Activated CD4-positive, alpha-beta T cell treated with anti-CD3 and anti-CD28 coated beads for 36 hours (primary cell): ENCODE measurements at places on chromosomes 11 and 22. TPM values are rescaled to one million over a fixed set of nuclear protein-coding genes. Genes with fewer than 3 reads are reported as not detected.

DNA sequence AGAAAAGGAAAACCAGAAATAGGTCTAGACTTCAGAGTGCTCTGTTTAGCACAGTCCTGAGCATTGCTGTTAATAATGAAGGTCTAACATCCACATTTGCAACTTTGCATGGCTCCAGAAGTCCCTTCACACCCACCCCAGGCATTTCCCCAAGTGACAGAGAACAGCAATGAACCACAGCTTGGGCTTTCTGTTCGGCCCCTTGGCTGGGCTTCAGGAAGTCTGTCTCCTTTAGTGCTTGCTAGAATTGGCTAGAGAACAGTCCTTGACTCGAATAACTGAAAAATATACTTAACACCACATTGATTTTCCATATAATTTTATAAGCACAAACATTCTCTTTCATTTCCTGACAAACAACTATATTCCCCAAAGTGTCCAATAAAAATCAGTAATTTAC lies 29.3 kb upstream of the TENM4 start:
- no peaks in the 10 kb centered on the region for H3K4me1 ChIP-seq
- no peaks in the 10 kb centered on the region for H3K36me3 ChIP-seq
- no peak overlapping the region for H3K4me3 ChIP-seq
- H3K27ac ChIP-seq = no peak overlapping the region
- DNase-seq = no peak

DNA sequence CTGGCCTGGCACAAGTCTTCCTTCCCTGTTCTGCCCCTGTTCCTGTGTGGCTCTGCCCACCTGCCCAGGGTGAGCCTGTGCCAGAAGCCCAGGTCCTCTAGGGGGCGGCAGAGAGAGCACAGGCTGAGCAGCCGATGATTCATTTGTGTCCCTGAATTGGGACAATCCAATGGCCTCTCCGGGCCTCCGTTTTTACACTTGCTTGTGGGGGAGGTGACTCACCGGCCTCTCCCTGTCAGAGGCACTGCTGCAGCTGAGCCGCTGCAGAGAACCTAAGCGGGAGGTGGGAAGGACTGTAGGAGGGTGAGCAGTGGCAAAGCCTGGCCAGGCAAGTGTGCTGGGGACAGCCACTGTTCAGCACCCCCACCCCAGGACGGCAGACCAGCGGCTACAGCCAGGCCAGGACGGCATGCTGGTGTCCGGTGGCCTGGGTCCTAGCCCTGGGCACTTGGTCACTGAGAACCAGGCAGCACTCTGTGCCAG lies 65.2 kb upstream of the LMO1 start:
- no peak overlapping the region for H3K4me3 ChIP-seq
- H3K36me3 ChIP-seq = no peaks in the 10 kb centered on the region
- peak; percentile 92 for DNase-seq
- H3K27me3 ChIP-seq = peaks cover 8% of the 10 kb centered on the region
- H3K4me1 ChIP-seq = peaks cover 3% of the 10 kb centered on the region

GRCh38 chr11:70468256-70469195 lies 70.2 kb downstream of the CTTN start:
- H3K27ac ChIP-seq = no peak overlapping the region
- H3K4me1 ChIP-seq = no peaks in the 10 kb centered on the region
- H3K27me3 ChIP-seq = peaks cover 2% of the 10 kb centered on the region

DNA sequence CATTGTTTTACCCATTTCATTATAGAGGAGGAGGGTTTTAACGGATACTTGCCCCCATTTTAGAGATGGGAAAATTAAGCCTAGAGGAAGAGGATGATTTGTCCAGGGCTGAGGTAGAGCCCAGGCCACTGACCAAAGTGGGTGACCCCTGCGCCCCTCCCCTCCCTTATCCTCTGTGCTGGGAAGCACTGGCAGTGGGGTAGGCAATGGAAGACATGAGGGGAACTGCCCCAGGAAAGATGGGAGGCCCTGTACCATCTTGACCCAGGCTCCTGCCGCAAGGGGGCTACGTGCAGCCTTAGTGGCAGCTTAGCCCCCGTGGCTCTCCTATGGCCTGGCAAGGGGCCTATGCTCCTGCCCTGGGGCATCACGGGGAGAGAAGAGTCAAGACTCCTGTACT lies 76.4 kb upstream of the MYOD1 start:
- H3K27me3 ChIP-seq = peaks cover 14% of the 10 kb centered on the region
- H3K27ac ChIP-seq = no peak overlapping the region
- H3K4me3 ChIP-seq = no peak overlapping the region
- no peaks in the 10 kb centered on the region for H3K36me3 ChIP-seq
- no peaks in the 10 kb centered on the region for H3K4me1 ChIP-seq

GRCh38 chr11:11620173-11620920 lies 1.5 kb downstream of the GALNT18 start:
- peak; percentile 46 for DNase-seq
- peaks cover 5% of the 10 kb centered on the region for H3K4me1 ChIP-seq
- H3K36me3 ChIP-seq = no peaks in the 10 kb centered on the region
- H3K27ac ChIP-seq = no peak overlapping the region
- H3K4me3 ChIP-seq = peak overlapping the region; percentile 80
- peaks cover 37% of the 10 kb centered on the region for H3K27me3 ChIP-seq

GRCh38 chr22:22788460-22789037 lies 99.1 kb upstream of the IGLL5 start:
- H3K36me3 ChIP-seq = no peaks in the 10 kb centered on the region
- no peak overlapping the region for H3K27ac ChIP-seq
- H3K27me3 ChIP-seq = no peaks in the 10 kb centered on the region
- H3K4me1 ChIP-seq = peaks cover 45% of the 10 kb centered on the region

The NAALADL1 gene
- total RNA-seq = 11.7 TPM

DNA sequence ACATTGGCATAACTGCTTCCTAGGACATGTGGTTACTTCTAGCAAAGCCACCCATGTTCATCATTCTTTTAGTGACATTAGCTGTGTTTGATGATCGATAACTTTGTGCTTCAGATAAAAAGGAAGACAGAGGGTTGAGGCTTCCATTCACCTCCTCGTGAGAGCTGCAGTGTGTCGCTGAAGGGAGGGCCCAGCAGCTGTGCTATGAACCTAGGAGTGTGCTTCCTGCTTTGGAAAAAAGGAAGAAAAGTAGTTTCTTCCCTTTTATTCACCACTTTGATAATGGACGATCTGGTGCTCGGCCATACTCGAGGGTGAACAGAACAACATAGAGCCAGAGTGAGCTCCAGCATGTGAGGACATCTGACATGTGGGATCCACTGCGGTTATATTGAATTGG lies 6.1 kb upstream of the RFPL2 start:
- H3K4me1 ChIP-seq = no peaks in the 10 kb centered on the region
- H3K27ac ChIP-seq = no peak overlapping the region
- no peaks in the 10 kb centered on the region for H3K27me3 ChIP-seq
- H3K4me3 ChIP-seq = no peak overlapping the region
- no peak for DNase-seq
- no peaks in the 10 kb centered on the region for H3K36me3 ChIP-seq

The ABTB2 gene
- total RNA-seq = 1.2 TPM

The CCDC15 gene
- total RNA-seq = 6.7 TPM

The NEAT1 gene
- 569 TPM for total RNA-seq

DNA sequence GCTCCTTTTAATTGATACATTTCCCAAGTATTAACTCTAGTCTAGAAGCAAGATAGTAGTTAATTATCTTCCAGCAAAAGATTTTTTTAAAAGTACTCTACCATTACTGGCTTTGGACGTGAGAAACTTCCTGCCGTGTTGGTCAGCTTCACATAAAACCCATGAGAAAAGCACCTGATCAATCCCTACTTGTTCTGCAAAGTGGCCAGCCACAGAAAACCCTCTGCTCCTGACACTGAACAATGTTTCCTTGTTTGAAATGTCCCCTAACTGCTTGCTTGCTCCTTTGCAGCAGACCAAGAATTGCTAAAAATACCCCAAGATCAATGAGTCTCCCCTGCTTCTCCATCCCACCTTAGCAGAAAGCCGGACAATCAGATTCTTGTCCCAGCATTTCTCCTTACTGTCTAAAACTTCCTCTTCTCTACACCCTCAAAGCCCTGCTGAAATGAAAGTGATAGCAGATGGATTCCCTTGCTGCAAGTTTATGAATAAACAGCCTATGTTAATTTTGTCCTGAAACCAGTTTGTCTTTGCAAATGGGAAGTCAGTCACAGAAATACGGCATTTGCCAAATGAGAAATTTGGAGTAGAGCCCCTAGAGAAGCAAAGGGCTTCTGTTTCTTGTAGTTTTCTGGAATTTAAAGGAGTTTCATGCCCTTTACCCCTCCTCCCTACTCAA lies 207.1 kb upstream of the ARHGAP20 start:
- no peaks in the 10 kb centered on the region for H3K27me3 ChIP-seq
- peaks cover 4% of the 10 kb centered on the region for H3K4me1 ChIP-seq
- H3K4me3 ChIP-seq = no peak overlapping the region
- no peak for DNase-seq
- no peak overlapping the region for H3K27ac ChIP-seq

DNA sequence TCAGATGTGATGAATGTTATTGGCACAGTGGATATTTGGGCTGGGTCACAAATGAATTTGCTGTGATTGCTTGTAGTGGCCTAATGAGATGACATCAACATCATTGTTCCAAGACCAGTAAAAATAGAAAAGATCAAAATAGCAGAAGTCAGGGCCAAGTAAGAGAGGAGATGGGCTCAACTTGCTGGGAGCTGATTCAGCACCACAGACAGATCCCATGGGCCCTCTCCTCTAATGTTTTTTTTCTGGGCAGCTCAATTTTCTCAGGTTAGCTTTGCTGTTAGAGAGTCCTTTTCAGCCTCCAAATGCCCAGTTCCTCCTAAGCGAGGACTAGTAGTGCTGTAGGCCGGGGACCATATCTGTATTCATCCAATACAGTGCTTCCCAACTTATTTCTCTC lies 86.0 kb upstream of the IZUMO1R start:
- H3K27ac ChIP-seq = no peak overlapping the region
- H3K4me1 ChIP-seq = no peaks in the 10 kb centered on the region
- no peaks in the 10 kb centered on the region for H3K36me3 ChIP-seq
- H3K4me3 ChIP-seq = no peak overlapping the region

DNA sequence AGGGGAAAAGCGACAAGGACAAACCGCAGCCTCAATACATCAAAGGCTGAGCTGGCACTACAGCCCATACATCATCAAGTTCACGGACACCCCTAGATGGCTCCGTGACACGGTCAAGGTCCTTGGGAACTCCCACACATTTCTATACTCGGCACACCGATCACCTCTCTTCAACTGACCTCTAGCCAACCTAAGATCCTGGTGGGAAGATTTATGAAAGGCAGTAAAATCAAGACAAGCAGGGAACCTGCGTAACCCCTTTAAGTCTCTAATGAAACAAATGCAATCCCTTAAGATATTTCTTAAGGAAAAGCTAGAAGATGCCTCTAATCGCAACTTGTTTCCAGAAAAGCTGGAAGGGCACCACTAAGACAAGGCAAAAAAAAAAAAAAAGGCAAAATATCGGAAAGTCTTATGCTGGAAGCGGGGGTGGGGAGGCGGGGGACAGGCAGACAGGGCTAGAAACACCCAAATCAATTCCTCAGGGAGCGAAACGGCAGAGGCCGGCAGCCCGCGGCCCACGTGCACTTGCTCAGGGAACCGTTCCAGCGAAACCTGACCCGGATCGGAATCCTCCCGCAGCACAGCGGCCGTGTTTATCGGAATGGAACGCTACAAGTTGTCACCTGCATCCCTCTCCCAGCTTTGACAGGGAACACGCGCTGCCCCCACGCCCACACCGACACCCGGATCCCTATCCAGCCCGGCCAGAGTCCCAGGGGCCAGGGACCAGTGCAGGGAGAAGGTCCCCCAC lies 1.4 kb downstream of the ARHGAP20 start:
- H3K27me3 ChIP-seq = peaks cover 57% of the 10 kb centered on the region
- peak; percentile 13 for DNase-seq
- H3K4me3 ChIP-seq = peak overlapping the region; percentile 62
- H3K36me3 ChIP-seq = no peaks in the 10 kb centered on the region
- H3K4me1 ChIP-seq = peaks cover 11% of the 10 kb centered on the region

DNA sequence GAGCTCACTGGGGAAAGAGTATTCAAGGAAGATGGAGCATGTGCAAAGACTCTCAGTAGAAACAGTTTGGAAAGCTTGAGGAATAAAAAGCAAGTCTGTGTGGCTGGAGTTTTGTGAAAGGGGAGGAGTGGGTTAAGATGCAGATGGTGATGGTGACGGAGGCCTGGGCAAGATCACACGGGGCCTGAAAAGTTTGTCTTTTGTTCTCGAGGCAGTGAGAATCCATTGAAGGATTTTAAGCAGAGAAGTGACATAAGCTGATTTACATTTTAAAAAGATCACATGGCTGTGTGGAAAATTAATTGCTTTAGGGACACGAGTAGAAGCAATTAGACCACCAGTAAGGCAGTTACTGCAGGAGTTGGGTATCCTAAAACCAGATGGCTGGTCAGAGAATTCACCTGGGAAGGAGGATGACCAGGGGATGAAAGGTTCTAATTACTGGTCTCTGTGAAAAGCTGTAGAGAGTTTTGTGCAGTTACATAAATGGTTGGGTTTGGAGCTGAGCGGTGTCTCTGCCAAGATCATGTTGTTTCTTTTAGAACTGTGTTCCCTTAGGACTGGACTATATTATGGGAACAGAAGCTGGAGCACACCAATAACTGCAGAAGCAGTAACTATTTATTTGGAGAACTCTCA lies 7.1 kb downstream of the RRP8 start:
- H3K4me3 ChIP-seq = no peak overlapping the region
- no peaks in the 10 kb centered on the region for H3K27me3 ChIP-seq
- H3K27ac ChIP-seq = peak overlapping the region; percentile 3
- no peak for DNase-seq

GRCh38 chr22:30198152-30198825 lies 48.3 kb downstream of the LIF start:
- H3K4me3 ChIP-seq = no peak overlapping the region
- no peaks in the 10 kb centered on the region for H3K27me3 ChIP-seq
- no peak for DNase-seq
- peaks cover 44% of the 10 kb centered on the region for H3K4me1 ChIP-seq

The IL10RA gene
- 79.4 TPM for total RNA-seq

- no peaks in the 10 kb centered on the region for H3K4me1 ChIP-seq
- H3K4me3 ChIP-seq = no peak overlapping the region
- no peak for DNase-seq
- peaks cover 2% of the 10 kb centered on the region for H3K27me3 ChIP-seq
These were observed 136.8 kb upstream of the ARHGAP42 start for GRCh38 chr11:100550298-100550697.

DNA sequence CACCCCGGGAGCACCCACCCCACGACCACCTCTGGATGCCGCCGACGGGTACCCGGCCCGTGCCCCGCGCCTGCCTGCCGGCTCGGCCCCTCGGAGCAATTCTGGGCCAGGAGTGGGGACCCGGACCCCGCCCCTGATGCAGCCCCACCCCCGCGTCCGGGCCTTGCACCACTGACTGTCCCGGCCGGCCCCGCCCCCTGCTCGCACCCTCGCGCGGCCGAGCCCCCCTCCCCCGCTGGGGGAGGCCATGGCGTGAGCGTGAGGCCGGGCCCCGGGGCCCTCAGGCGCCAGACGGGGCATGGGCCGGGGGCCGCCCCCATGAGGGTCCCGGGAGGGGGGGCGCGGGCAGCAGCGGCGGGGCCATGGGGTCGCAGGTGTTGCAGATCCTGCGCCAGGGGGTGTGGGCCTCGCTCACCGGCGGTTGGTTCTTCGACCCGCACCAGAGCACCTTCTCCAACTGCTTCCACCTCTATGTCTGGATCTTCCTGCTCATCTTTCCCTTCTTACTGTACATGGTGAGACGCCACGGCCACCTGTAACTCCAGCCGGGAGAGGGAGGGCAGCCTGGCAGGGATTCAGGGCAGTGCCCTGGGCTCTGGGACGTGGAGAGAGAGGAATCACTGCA lies 486 bp downstream of the PCNX3 start:
- peaks cover 45% of the 10 kb centered on the region for H3K36me3 ChIP-seq
- peak overlapping the region; percentile 94 for H3K27ac ChIP-seq
- no peaks in the 10 kb centered on the region for H3K27me3 ChIP-seq
- peak; percentile 68 for DNase-seq
- peaks cover 31% of the 10 kb centered on the region for H3K4me1 ChIP-seq

- no peaks in the 10 kb centered on the region for H3K4me1 ChIP-seq
- DNase-seq = no peak
- H3K36me3 ChIP-seq = no peaks in the 10 kb centered on the region
- H3K4me3 ChIP-seq = no peak overlapping the region
These were observed 443.3 kb downstream of the BUD13 start for GRCh38 chr11:116329354-116330090.
